ENCODE measurements at places on chromosomes 5 and 9.

- peak; percentile 87 for DNase-seq
These were observed at the start of gene NELFB for GRCh38 chr9:137254624-137255447. Gene NELFB, plus strand, starts transcription at chr9:137255327.

GRCh38 chr5:141816598-141817399, 61.4 kb downstream of the PCDH1 start:
- DNase-seq: no peak

GRCh38 chr5:90353254-90353653, 56.3 kb downstream of the CETN3 start:
- DNase-seq: no peak

GRCh38 chr5:122493091-122494021, 181.3 kb downstream of the SNCAIP start:
- no peak for DNase-seq

- no peak for DNase-seq
These were observed 37.3 kb downstream of the ARHGAP26 start for GRCh38 chr5:142807372-142807911.

DNA sequence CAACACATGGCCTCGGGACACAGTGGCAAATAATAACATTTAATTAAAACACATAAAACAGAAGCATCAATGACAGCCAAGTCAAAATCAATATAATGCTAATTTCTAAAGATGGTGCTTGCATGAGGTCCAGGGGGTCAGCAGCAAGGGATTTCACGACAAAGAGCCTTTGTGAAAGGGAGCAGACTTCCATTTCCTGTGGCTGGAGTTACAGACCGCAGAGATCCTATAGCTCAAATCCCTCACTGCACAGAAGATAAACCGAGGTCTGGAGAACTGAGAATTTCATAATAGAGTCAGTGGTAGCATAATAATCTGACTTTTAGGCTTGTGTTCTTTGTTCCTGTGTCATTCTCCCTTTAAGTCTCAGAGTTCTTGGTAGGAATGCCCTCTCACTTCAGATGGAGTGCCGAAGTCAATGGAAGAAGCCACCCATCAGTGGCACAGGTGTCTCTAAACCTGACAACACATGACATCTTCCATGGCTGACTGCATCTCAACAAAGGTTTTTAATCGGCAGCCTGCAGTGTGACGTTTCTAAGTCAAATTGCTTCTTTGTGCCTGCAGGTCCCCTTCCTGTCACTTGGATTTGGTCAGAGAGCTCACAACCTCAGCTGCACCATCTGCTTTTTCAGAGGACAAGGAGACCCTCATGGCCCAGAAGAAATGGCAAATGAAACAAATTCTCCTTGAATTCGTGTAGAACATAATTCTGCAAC, 67.4 kb downstream of the CARTPT start:
- no peak for DNase-seq

DNA sequence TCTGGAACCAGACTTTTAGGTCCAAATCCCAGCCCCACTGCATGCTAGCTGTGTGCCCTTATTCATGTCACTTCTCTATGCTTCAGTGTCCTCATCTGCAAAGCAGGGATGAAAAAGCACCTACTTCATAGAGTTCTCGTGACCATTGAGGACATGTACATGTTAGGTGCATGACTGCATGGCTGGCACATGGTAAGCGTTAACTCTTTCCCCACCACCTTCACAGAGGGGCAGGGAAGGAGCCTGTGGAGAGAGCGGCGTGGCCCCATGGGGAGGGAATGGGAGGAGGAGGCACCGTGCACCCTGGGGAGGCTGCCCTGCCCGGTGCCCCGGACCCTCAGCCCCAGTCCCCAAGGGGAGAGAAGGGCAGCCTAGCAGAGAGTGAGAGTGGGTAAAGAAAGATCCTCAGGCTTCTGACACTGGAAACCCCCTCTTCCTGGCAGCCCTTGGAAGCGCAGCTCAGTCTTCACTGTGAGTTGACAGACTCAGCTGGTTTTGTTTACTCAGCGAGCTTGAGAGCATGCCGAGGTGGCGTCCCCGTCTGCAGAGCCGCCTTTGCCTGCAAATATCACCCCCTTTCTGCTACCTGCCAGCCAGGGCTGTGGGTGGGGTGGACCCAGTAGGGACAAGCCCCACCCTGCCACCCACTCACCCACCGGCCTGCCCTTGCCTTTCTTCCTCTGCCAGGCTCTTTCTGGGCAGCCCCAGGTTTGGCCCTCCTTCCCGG, 10.6 kb upstream of the ANGPTL2 start:
- DNase-seq: no peak

- DNase-seq: no peak
These were observed 179.3 kb downstream of the MCTP1 start for GRCh38 chr5:95105638-95106037.

DNA sequence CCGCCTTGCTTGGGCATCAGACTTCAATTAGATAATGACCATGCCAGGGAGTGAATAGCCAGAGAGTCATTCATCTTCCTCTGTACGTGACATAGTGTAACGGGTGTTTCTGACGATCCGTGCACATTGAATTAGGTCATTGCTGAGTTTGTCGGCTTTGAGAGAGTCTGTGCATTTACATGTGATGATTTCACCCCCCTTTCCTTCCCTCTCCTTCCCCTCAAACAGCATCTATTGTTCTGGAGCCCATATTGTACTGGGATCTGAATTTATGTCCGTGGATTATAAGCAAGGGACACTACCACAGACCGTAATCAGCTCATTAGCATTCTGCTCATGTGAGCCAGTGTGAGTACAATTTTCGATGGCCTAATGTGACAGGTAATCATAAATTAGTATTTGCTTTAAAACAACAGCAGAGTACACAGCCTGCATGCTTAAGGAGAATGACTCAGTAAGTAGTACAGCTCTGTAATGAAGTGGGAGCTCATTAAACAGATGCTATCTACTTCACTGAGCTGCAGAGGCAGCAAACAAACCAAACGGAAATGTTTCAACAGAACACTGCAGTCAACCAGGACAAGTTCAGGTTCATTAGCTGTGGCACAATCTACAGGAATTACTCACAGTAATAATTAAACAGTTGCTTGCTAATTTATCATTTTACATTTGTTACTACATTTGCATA, 302.1 kb downstream of the CSNK1G3 start:
- DNase-seq: no peak

GRCh38 chr5:82164176-82164976, 113.8 kb downstream of the RPS23 start:
- DNase-seq: no peak

GRCh38 chr9:1722404-1722803, 292.7 kb upstream of the SMARCA2 start:
- DNase-seq: no peak

GRCh38 chr9:81748091-81748490, 58.7 kb upstream of the TLE1 start:
- no peak for DNase-seq

- DNase-seq: no peak
These were observed 2.2 kb upstream of the NPR3 start for GRCh38 chr5:32708949-32709348.

DNA sequence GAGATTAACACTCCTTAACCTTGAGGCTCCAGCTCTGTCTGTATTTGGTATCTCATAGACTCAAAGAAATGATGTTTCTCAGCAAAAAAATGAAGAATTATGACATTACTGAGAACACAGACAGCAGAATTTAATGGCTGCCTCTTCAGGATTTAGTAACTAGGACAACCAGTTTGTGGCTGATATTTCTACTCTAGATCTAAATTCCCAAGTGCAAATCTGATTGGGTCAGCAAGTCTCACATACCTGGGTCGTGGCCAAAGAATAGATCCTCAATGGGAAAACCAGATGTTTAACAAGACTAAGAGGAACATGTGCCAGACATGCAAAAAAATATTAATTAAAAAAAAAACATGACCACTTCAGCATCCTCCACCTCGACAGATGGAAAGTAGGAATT, 608.9 kb downstream of the DTWD2 start:
- no peak for DNase-seq

- DNase-seq: no peak
These were observed 2.2 kb downstream of the ABLIM3 start for GRCh38 chr5:149143470-149143869.

GRCh38 chr9:33375238-33375840, 27.0 kb downstream of the AQP7 start:
- DNase-seq: no peak

- no peak for DNase-seq
These were observed 16.2 kb downstream of the STX17 start for GRCh38 chr9:99922711-99923030.

DNA sequence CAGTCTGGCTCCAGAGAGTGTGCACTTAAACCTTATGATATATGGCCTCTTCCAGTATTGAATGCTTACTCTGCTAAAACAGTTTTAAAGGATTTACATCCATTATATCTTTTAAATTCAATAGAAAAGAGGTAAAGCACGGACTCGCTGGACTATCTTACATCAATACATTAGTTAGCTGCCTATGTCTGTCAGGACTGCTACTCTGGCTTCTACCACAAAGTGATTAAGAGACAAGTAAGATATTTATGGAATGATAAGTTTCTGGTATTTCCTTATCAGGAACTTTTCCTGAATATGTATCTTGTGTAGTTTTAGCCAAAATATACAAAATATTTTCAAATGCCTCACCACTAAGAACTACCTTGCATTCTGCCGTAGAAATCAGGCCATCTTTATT, 295.1 kb downstream of the ISL1 start:
- no peak for DNase-seq

GRCh38 chr5:67358186-67358585, 161.6 kb upstream of the CD180 start:
- DNase-seq: no peak

GRCh38 chr9:35948901-35949318, 9.0 kb downstream of the OR2S2 start:
- no peak for DNase-seq

DNA sequence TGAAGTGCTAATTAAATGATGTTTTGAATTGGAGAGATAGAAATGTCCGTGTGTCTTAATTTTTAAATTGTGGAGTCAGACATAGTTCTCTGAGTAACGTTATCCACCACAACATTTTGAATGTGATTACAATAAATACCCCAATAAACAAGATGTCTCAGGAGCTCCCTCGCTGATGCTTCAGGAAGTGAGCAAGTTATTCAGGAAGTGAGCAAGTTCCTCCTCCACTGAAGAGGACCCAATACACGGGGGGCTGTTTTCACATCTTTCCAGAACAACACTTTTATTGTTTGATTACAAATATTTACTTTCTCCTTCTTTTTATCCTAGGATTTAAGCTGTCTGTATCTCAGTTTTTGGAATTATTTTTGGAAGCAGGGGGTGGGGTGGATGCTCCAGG, 363.8 kb downstream of the LRRC70 start:
- DNase-seq: no peak

GRCh38 chr5:149268928-149269557, 2.6 kb upstream of the AFAP1L1 start:
- DNase-seq: no peak

- no peak for DNase-seq
These were observed 28.8 kb downstream of the NTRK2 start for GRCh38 chr9:84698323-84698722.

GRCh38 chr5:55495216-55495615, 39.5 kb downstream of the PLPP1 start:
- DNase-seq: no peak

DNA sequence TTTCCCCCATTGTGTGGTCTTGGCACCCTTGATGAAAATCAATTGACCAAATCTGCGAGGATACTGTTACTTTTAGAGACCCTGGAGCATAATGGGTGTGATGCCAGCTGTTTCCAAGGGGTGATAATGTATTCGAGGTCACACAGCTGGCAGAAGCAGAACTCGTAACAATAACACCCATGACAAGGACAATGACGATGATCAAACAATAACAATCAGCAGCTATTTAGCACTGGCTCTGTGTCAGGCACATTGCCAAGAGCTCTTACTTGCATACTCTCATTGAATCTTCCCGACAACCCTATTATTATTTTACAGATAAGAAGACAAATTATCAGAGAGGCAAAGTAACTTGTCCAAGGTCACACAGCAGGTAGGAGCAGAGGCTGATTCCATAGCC, 223.7 kb upstream of the MSX2 start:
- DNase-seq: no peak

- no peak for DNase-seq
These were observed 42.6 kb downstream of the ANKRD55 start for GRCh38 chr5:56190497-56190896.

- no peak for DNase-seq
These were observed 17.1 kb downstream of the MTREX start for GRCh38 chr5:55324815-55325418.

DNA sequence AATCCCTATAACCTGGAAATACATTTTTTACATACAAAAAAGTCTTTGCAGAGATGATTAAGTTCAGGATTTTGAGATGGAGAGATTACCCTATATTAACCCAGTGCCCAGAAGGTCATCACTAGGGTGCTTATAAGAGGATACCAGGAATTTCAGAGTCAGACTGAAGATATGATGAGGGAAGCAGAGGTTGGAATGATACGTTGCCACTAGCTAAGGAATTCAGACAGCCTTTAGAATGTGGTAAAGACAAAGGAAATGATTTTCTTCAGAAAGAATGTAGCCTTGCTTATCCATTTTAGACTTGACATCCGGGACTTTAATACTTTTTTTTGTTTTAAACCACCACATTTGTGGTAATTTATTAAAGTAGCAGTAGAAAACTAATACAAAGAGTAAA, 2176.8 kb upstream of the C9orf72 start:
- DNase-seq: no peak

- no peak for DNase-seq
These were observed 43.0 kb upstream of the GAS1 start for GRCh38 chr9:86990290-86990689.

DNA sequence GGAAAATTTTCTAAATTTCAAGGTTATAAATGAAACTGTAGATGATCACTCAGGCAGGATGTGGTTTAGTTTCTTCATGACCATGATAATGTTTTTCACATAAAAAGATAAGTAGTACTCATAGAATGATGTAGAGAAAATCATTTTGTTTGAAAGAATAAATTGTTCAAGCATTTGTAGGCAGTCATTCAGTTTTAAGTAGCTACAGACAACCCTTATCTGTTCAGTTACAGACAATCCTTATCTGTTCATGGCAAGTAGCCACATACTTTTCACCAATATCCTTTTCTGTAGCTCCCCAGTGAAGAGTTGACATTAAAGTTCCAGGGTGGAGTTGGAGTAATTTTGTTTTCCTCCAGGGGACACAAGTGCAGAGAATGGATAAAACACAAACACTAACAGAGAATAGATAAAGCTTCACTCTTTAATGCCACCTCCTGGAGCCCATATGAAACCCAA, 278.1 kb upstream of the TNC start:
- no peak for DNase-seq

- no peak for DNase-seq
These were observed 5.3 kb downstream of the DPYSL3 start for GRCh38 chr5:147504535-147504934.

DNA sequence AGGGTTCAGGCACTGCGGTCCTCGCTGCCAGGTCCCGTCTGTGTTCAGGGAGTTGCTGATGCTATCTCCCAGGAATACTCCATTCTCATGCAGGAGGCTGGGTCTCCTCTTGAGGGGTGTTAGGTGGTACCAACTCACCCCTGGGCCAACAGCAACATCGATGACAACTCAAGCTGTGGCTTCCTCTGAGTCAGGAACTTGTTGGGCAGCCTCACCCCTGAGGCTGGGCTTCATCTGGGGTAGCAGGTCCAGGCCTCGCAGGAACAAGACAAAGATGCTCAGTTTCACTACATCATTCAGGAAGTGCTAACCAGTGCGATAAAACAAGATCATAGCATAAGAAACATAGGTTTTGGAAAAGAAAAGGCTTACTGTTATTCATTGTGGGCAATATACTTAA, 125.9 kb downstream of the SYK start:
- no peak for DNase-seq
